ENCODE measurements at places on chromosomes 7 and 10.
A peak's percentile ranks its signal among the peaks of the same experiment; 100 is the strongest.

GRCh38 chr10:71971311-71971731, 7.1 kb downstream of the CHST3 start:
- no peak for DNase-seq

DNA sequence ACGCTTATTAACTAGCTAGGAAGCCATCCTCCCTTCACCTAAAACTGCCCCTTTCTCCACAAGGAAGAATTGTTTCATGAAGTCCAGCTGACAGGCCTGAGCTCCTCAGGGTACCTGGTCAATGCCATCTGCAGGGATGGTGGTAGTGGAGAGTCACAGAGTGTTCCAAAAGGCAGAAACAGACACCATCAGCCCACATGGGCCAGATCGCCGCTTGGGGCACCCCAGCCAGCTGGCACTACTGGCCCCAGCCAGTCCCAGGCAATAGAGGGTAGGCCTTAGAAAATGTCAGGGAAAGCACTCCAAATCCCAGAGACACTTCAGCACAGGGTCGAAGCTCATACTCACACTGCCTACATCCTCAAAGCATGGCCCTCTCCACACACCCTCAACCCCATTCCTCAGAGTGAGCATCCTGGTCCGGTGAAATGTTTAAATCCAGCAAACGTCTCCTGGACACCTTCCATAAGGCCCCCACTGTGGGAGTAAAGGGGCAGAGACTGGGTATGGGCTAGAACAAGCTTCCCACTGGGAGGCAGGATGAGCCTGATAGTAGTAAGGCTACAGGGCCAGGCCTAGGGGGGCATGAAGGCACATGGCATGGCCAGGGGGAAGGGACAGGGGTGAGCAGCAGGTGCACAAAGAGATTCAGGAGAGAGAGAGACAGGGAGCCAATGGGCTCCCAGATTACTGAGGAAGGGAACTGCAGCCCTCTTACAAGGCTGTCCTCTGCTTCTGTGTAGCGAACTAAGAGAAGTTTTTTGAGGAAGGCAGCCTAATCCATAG, 1.9 kb downstream of the LRRC20 start:
- DNase-seq, result no peak

DNA sequence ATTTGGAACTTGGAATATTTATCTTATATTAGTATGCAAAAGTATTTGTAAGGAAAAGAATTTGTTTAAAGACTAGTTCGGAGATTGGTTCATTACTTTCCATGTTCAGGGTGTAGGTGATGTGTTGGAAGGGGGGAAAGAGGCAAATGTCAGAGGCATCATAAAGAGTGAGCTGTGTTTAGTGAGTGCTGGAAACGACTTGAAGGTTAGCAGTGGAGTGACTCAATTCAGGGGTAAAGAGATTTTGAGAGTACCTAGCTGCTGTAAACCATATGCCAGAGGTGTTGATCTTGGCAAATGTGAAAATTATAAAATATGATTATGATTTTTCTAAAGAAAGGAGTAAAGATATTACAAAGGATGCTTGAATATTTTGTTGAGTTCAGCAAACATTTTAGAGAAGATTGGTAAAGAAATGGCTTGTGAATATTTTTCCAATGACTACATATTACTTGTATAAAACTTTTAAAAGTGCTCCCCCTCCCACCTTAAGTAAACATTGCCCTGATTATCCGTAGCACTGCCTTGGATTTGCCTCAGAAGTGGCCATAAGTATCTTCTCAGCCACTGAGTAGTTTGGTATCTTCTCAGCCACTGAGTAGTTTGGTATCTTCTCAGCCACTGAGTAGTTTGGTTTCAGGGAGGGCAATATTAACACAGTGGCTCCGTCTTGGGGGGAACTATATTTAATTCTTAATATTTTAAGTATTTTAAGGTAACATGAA, 51.5 kb downstream of the ZNRF2 start:
- DNase-seq, result no peak

- no peak for DNase-seq
These were observed 25.4 kb upstream of the GATAD1 start for GRCh38 chr7:92421676-92422435.

DNA sequence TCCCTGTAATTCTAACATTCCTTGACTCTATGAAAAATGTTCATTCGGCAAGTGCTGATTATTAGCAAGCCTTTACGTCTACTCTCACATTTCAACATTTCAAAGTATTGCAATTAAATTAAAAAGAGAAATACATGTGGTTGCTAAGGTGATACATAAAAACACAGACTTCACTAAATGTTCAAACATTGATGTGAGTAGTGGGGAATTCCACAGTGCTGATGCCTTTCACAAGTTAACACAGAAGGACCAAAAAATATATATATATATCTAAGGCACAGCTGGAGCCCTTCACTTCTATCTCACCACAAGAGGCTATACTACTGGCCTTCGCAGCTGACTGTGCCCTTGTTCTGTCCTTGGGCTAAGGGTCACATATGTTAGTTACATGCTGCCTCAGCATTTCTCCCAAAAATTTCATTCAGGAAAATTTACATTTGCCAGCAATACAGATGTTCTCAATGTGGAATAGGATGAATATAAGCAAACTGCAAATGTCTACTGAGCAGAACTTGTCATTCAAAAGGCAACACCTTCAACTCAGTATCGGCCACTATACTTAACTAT, 13.9 kb downstream of the CTTNBP2 start:
- no peak for DNase-seq

DNA sequence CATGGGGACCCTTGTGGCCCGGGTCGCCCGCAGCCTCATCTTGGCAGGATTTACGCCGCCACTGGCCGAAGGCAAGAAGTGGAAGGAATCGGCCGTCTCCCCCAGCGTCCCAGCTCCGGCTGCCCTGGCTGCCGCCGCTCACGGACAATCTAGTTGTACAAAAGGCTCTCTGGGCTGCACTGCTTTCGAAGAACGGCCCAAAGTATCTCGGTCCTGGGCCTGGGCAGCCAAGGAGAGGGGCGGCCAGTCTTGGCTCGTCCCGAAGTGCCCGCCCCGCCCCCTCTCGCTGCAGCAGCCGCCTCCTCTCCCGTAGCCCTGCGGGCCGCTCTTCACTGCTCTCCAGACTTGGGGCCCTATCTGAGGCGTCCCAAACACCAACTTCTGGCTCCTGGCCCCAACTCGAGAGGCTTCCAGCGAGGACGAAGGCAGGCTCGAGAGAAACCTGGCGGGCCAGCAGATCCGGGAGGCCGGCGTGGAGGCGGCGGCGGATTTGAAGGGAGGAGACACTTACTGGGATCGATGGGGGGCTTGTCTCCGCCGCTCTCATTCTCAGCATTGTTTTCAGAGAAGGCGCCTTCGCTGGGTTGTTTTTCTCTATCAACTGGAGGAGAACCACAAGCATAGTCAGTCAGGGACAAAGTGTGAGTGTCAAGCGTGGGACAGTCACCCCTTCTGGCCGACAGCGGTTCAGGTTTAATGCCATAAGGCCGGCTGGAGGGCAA, 809 bp downstream of the HOXA9 start:
- no peak for DNase-seq

DNA sequence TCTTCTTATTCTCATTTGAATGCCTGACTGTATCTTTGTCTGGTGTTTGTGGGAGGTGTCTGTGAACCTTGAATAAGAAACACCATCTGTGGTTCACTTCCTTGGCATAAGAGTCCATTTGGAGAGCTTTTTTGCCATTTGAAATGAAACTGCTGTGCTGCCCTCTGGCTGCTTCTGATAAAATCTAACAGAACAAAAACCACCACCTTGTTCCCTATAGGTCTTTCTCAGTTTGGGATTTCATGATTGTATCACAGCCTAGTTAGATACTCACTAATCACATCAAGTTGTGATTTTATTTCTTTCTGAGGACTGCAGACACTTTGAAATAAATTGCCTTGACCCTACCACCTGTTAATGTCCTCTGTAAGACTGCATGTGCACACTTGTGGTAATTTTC, 102.7 kb upstream of the FAM13C start:
- peak; percentile 58 for DNase-seq

- no peak for DNase-seq
These were observed 38.9 kb downstream of the ECHDC3 start for GRCh38 chr10:11781114-11781513.

Data from stromal cell of bone marrow (primary cell).